Stimulated activated CD4-positive, alpha-beta T cell treated with anti-CD3 and anti-CD28 coated beads, Interleukin-12 subunit alpha, Interleukin-12 subunit beta, amount 100 ng/mL, for 48 hours (primary cell): ENCODE measurements at places on chromosomes 7 and 10.

DNA sequence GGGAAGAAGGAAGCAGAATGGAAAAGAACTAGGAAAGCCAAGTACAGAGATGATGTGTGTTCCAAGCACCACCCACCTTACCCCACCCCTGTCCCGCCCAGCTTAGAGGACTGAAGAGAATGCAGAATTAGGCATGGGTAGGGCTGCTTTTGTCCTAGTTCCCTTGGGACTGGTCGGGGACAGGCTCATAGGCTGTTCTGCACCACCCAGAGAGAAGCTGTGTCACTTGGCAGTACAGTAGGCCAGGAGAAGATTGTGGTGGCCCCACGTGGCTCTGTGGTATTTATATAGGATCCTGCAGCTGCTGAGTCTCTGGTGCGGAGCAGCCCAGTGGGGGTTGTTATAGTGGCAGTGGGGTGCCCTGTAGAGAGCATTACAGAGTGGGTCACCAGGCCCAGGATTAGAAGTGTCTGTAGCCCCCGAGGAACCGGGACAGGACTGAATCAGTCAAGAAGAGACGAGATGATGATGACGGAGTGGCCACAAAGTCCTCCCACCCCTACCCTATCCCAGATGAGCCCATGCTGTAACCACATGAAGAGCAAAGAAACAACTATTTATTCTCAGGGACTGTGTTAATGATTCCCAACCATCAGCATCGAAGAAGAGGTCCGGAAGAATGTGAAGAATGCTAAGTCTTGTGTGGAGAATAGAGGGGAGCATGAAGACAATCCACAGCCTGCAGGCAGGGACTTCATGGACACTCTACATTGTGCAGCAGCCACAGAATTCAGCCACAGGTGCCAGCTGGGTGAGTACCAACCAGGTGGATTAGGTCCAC lies 88.9 kb downstream of the C1GALT1 start:
- DNase-seq = no peak

DNA sequence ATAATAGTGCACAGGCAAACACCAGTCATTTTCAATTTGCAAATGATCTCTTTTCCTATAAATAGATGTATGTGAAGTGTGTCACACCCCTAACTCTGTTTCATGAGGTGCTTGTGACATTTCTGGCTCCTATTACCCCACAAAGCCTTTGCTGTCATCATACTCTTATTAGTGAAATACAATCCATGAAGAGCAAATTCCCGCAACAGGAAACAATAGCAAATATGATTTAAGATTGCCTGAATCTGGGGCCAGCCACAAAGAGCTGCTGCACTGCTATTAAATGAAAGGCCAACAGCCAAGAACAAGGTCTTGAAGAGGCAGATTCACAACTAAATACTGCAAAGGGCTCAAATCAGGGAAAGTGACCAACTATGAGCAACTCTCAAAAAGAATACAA lies 96.3 kb upstream of the CAV2 start:
- no peak for DNase-seq

GRCh38 chr10:31808258-31809218 lies 120.1 kb downstream of the ARHGAP12 start:
- peak; percentile 14 for DNase-seq

DNA sequence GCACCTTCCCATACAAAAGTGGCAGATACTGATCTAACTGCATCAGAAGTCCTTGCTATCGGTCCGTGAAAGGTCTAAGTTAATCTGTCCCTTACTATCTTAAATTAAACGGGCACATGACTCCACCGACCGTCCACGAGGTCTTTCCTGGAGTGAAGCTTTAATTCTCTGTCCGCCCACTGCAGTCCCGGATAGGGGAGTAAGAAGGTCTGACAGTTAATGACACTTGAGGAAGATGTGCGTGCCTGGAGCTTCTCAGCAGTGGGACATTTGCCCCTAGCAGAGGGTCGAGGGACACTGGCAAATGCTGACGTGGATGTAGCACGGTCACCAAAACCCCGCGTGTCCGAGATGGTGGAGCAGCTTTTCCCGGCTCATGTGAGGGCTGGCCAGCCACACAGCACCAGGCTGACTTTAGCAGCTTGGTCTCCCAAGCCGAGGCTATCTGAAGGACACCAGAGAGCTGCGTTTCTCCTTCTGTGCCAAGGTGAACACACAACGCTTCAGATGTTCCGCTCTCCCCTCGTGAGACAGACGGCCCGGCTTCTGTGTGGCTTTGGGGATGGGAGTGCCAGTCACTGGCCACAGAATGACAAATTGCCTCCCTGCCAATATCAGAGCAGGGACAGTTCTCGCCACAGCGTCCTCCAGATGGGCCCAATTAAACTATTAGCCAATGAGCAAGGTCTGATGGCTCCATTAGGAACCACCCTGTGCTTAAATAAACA lies 86.6 kb downstream of the ADARB2 start:
- no peak for DNase-seq

- DNase-seq = no peak
Observed at GRCh38 chr7:92614660-92615174, 24.5 kb upstream of the FAM133B start.
